ENCODE measurements at places on chromosomes 2 and 18.
A peak's percentile ranks its signal among the peaks of the same experiment; 100 is the strongest.

DNA sequence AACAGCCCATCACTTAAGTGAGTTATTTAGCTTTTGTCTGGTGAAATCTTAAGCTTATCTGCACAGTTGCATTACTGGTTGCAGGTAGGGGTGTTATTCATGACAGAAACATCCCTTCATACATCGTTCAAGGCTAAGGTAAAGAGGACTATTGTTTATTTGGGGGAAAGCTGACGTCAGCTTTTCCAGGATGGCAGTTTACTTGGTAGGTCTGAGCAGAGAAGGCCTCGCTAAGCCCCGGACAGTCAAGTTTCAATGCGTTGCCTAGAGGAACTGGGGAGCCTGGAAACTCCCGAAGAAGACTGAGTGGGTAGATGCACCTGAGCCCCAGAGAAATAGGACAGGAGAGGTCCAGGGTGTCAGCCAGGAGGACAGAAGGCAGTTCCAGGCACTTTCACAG, 2.2 kb downstream of the RNU4ATAC start:
- DNase-seq = peak; percentile 76

DNA sequence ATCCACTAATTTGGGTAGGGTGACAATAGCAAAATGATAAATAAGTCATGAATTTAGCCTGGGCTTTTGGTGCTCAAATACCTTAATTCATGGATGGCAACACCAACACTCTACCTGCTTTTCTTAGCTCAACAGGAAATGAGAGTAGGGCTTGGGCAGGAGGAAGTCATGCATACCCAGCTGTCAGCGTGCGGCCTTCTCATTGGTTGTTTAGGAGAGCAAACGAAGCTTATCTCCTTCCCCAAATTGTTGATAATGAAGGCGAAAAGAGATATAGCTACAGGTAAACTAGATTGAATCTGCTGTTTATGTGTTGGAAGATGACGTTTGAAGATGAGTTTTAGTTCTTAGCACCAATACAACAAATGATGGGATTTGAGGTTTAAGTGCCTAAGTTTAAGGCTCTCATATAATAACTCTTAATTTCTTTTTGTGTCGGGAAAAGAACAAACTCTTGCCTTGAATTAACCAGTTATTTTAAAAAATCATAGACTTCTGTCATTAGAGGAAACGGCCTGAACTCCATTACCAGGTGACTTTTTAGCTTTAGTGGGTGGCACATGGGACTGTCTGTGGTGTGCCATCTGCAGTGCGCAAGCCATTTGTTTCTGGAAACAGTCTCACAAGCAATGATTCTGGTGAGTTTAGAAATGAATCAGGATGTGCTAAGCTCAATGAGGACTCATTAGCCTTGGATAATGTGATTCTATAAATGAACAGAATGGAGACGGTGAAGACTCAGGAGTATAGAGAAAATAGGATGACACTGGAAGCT, 19.8 kb downstream of the MAP4K4 start:
- DNase-seq = no peak

DNA sequence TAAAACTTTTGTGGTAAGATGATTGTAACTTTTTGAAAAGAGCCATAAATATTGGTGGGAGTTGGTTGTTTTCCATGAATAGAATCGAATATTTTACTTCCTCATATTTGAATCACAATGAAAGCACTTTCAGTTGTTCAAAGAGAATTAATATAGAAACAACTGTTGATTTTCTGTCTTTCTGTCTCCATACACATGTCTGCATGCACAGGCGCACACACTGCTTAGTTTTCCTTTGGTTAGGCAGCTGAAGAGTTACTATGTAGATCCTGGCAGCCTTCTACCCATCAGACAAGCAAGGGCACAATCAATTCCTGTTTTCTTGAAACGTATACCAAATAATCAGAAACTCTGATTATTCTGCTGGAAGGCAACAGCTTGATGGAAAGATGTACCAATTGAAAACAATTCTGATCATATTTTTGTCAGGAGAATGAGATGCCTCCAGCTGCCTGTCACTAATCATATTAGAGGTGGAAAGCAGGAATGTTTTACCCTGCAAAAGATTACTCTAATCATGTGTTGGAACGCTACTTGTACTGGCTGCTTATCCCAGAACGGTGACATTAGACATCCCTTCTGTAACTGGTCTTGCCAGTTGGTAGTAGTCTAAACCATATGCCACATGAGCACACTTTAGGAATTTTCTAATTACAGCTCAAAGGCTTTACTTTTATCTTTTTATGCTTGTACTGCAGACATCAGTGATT, 24.0 kb downstream of the SPATS2L start:
- DNase-seq = no peak

DNA sequence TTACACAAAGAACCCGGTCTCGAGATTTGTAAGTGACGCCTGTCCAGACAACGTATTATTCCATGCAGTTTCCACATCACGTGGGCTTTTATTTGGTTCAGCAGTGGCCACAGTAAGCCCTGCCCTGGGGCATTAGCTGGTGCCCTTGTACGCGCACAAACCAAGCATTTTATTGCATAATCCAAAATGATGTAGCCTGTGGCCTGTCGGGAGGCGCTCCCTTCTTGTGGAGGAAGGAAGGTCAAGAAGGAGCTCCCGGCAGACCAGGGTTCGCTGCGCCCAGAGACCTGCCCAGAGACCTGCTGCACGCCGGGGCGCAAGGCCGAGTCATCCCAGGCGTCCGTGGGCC, 179.6 kb upstream of the ALKAL2 start:
- no peak for DNase-seq

DNA sequence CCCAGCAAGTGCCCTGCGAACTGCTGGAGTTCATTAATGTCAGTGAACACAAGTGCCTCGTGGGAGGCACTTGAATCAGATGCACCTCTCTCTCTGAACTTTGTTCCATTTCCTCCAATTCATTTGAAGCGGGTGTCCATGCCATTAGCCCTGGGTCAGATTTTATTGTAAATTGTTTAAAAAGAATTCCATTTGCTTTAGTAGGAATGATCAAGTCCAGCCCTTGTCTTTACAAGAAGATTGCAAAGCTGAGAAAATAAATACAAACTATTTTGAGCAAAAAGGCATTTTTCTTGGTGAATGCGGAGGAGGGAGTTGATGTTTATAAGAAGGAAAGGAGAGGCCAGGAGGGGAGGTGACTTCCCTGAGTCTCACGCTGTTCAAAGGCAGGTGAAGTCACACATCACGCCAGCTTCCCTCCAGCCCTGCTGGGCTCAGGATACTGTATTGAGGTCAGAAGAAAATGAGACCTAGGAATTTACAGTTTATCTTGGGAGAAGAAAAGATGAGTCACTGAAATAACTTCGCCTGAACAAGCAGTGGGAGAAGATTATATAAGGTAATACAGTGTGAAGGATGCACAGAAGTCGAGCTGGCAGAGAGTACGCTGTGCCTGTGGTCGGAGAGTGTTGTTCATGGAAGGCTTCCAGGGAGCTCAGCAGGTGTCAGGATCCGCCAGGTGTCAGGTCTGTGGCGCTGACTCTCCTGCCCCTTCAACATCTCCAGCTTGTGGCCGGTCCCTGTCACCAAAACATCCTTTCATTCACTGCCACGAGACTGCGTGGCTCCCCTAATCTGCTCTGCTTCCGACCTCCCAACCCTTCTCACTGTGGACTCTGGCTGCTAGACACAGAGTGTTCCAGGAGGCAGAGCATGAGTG, 36.5 kb downstream of the EFR3B start:
- peak; percentile 92 for DNase-seq
